Activated CD4-positive, alpha-beta memory T cell treated with anti-CD3 and anti-CD28 coated beads, Interleukin-2, amount 10 ng/mL, durations not matched to agents 7 days and 5 days (primary cell): ENCODE measurements at places on chromosomes 2 and 18. TPM values are rescaled to one million over a fixed set of nuclear protein-coding genes. Genes with fewer than 3 reads are reported as not detected.

The RUFY4 gene
- 2.1 TPM for total RNA-seq

DNA sequence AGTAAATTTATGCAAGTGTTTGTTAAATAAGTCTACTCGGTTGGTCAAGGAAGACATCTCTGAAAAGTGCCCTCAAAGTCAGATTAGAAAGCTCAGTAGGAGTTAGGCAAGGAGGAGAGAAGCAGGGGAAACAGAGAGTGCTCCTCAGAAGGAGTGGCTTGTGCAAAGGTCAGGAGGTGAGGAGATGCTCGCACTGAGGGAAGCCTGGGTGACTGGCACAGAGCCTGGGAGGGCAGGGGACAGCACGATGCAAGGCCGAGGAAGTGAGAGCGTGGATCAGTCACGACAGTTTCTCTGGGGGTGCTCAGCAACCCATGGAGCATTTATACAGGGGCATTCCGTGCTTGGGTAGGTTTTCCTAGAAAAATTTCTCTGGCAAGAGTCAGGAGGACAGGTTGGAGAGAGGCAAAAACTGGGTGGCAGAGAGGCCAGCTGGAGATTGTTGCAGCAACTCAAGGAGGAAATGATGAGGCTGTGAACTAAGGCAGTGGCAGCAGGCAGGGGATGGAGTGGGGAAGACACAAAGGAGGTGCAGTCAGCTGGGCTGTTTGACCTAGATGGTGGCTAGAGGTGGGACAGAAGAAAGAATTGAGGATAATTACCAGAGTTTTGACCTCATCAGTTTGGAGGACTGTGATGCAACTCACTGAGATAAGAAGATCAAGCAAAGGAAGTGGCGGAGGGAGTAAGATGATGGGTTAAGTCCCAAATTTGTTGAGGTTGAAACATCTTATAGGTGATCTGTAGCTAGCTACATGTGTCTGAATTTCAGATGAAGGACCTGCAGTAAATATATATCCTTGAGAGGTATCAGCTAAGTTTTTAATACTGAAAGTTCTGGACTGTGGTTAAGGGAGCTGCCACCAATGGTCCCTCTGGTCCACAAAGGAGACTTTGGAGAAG is 52.4 kb downstream of the BCL2 start:
- no peak for DNase-seq

DNA sequence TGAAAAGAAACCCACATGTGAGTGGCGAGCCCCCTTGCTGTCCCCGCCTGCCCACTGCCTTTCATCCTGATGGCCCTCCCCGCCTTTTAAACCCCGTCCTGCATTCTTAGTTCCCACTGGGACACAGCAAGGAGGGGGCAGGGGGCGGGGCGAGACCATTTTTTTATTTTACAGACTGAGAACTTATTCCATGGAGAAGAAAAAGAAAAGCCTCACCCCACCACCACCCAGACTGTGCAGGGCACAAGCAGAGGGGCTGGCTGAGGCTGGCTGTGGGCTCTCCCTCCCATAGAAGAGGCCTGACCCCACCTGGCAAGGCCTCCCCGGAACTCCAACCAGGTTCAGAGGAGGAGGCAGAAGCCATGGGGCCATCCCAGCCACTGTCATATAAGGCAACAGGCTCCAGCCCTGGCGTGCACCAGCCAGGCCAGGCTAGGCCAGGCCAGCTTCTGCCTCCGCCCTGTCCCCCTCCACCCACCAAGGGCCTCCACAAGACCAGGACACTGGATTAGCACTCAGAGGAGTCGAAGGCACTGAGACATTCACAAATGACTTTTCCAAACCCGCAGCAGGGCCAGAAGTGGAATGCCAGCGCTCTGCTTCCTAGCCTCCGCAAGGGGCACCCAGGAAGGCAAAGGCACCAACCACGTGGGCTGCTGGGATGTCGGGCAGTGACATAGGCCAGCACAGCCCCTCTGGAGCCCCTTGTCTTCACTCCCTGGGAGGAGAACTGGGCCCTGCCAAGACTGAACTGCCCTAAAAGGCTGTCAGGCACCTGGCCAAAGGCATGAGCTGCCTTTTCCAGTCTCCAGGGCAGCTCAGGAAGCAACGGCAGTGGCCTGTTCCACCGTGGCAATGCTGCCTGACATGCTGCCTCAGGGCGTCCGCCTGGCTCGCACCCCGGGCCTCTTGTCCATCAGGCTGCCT is 37.5 kb upstream of the SEMA4C start:
- no peak for DNase-seq

The COL6A3 gene
- total RNA-seq, result 1.3 TPM

The CTNNA2 gene
- not detected for total RNA-seq

The ACOXL gene
- total RNA-seq, result 0.18 TPM

- DNase-seq, result no peak
Measured at GRCh38 chr2:200475795-200476194, 34.1 kb downstream of the KCTD18 start.

DNA sequence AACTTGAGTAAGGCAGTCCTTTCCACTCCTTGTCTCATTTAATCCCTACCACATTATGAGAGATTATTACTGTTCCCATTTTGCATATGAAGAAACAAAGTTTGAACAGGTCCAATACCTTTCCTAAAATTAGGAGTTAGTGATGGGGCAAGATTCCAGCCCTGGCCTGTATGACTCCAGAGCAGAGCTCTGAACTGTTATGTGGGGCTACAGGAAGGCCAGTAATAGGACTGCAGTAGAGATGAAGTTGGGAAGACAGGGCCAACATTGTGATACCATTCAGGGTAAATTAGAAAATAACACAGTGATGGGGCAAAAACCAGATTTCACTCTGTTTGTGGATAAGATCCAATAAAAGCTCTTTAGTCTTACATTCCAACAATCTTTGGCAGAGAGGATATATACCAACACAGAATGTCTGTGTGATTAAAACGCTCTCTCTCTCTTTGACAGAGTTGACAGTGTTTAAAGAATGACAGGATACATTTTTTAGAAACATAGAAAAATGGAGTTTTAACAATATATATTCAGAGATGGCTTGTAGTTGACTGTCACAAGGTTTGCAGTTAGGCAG is 22.7 kb downstream of the KATNAL2 start:
- no peak for DNase-seq

The NEUROD1 gene
- not detected for total RNA-seq

The PDK1 gene
- 38.5 TPM for total RNA-seq

The LIMS3 gene
- total RNA-seq, result 3.3 TPM

- no peak for DNase-seq
Measured at GRCh38 chr2:3294069-3294468, 83.5 kb downstream of the EIPR1 start.

- no peak for DNase-seq
Measured at GRCh38 chr2:28048341-28048740, 157.8 kb downstream of the BABAM2 start.

The IL1R2 gene
- 0.88 TPM for total RNA-seq

GRCh38 chr2:30224151-30224550 is 7.2 kb upstream of the LBH start:
- no peak for DNase-seq

The DYNAP gene
- total RNA-seq, result not detected

The RNF25 gene
- total RNA-seq, result 21.9 TPM

The TRAK2 gene
- total RNA-seq, result 49.3 TPM

GRCh38 chr2:26940001-26940400 is 30.4 kb upstream of the MAPRE3 start:
- DNase-seq, result no peak

DNA sequence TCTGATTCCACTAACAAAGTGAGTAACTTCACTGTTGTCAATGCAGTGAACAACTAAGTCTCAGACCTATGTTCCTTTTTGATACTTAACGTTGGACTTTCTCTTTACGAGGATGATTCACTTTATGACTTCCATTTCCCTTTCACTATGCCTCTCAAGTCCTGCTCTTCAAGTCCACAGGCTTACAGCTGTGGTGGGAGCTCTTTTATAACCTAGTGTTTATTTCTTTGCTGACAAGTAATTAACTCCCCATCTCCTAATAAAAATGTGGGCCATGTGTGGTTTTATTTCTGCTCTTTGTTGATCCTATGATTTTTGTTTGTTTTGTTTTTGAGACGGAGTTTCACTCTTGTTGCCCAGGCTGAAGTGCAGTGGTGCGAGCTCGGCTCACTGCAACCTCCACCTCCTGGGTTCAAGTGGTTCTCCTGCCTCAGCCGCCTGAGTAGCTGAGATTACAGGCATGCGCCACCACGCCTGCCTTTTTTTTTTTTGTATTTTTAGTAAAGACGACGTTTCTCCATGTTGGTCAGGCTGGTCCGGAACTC is 142.1 kb downstream of the USP34 start:
- no peak for DNase-seq

DNA sequence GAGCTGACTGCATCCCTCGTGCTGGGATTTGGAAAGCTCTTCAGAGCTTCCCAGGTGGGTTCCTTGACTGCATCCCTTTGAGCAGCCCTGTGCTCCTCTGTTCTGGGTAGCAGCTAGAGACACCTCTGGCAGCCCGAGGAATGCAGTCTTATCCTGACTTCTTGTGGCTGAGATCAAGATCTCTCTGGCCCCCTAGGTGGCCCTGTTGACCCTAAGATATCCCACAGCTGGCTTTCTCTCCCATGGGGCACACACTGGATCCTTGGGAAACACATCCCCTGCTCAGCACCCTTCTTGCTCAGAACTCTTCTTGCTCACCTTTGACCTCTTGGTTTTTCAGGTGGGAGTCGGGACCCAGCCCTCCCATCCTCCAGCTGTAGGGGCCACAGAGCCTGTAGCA is 237.2 kb downstream of the TSN start:
- no peak for DNase-seq

- no peak for DNase-seq
Measured at GRCh38 chr2:210442457-210442856, 34.1 kb downstream of the LANCL1 start.

The PLGLB1 gene
- 3.2 TPM for total RNA-seq

- no peak for DNase-seq
Measured at GRCh38 chr2:183224948-183225347, 100.7 kb downstream of the NUP35 start.

DNA sequence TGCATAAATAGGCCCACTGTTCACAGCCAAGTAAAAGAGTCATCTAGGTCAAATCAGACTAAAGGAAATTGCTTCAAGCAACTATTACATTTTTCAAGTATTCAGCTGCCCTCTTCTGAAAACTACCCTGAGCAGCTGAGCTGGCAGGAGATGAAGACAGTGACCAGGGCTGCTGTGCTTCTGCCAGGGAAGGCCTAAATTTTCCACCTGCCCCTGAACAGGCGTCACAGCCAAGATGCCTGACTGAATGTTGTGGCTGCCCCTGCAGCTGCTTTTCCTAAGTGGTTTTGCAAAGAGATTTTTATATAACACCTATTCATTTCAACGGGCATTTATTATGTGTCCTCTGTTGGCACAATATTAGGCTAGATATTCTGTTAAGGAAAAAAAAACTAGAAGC is 96.7 kb upstream of the RPE start:
- no peak for DNase-seq

DNA sequence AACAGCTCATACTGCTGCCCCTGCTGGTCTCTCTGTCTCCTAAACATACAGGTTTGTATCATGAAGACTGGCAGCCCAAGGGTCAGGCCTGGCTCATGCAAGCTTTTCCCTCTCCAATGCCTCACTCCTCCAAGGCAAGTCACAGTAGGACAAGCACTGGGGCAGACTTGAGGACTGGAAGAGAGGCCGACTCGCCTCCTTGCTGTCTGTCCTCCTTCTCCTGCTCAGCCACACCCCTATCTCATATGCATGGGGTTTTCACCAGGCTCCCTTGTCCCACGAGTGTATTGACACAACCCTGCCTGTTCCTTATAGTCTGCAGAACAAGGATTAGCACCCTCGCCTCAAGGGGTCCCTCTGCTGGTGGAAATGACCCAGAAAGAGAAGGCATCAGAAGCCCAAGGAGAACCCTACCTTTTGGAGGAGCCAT is 223.7 kb downstream of the SOX11 start:
- no peak for DNase-seq

DNA sequence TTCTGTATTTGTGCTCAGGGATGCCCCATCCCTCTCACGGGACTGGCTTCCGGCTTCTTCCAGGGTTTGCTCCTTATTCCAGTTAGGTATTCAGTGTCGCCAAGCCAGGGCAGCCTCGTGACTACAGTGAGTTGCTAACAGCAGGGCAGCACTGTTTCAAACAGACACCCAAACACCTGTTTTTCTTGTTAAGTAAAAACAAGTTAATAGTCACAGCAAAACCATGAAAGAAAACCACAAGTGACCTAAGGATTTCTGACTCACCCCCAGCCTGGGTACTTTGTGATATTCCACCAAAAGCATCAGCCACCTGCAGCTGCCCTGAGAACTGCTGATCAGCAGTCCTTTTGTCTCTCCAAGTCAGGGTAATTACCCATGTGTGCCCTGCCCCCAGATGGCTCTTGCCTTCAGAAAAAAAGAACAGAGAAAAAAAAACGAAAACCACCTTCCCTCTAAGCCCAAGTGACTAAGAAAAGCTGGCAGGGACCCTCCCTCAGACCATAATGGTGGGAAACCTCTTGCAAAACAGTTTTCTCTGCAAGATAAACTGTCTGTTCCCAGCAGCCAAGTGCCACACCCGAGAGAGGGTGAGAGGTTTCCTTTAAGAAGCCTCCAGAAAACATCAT is 178.2 kb downstream of the ANAPC1 start:
- peak; percentile 69 for DNase-seq

GRCh38 chr2:163757814-163758213 is 22.0 kb upstream of the FIGN start:
- DNase-seq, result no peak

The TWIST2 gene
- not detected for total RNA-seq

- DNase-seq, result no peak
Measured at GRCh38 chr18:57927511-57927910, 116.5 kb upstream of the NEDD4L start.

DNA sequence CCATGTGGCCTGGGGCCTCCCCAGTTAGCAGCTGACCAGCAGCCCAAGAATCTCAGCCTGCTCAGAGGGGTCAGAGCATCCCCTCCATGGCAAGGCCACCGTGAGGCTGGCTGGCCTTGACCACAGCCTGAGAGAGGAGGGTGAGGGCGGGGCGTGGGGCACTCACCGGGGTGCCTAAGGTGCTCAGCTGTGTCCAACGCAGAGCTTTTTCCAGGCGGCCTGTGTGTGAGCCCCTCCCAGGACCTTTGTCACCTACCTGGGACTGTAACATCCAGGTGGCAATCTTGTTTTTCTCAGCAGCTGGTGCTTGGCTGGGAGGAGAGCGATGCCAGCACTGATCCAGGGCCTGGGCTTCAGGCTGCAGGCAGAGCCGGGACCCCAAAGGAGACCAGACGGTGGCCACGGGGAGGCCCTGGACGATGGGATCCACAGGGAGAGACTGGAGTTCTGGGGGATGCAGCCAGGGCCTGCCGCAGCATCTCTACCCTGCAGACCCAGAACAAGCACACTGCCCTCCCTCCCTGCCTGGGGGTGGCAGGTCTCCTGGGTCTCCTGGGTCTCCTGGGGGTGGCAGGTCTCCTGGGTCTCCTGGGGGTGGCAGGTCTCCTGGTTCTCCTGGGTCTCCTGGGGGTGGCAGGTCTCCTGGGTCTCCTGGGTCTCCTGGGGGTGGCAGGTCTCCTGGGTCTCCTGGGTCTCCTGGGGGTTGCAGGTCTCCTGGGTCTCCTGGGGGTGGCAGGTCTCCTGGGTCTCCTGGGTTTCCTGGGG is 12.3 kb downstream of the SNED1 start:
- DNase-seq, result peak; percentile 12
